ENCODE measurements at places on chromosomes 5 and 9.
A peak's percentile ranks its signal among the peaks of the same experiment; 100 is the strongest.

DNA sequence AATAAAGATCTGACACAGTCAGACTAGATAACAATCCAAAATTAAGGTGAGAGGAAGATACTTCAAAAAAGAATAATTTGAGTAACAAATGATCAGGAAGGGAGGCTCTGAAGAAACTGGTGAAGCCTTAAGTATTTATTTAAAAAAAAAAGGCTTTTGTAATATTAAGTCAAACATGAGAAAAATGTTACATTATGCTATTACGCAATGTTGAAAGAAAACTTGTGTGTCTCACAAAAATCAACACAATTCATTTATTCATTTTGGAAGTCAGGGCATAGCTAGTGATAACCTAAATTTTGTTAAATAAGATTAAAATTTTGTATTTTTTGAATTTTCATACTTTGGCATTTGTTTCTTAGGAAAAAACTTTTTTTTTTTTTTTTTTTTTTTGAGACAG is 28.2 kb downstream of the WDR41 start:
- DNase-seq, result no peak

- DNase-seq, result no peak
Observed at GRCh38 chr5:178489271-178489976, 100.8 kb downstream of the COL23A1 start.

DNA sequence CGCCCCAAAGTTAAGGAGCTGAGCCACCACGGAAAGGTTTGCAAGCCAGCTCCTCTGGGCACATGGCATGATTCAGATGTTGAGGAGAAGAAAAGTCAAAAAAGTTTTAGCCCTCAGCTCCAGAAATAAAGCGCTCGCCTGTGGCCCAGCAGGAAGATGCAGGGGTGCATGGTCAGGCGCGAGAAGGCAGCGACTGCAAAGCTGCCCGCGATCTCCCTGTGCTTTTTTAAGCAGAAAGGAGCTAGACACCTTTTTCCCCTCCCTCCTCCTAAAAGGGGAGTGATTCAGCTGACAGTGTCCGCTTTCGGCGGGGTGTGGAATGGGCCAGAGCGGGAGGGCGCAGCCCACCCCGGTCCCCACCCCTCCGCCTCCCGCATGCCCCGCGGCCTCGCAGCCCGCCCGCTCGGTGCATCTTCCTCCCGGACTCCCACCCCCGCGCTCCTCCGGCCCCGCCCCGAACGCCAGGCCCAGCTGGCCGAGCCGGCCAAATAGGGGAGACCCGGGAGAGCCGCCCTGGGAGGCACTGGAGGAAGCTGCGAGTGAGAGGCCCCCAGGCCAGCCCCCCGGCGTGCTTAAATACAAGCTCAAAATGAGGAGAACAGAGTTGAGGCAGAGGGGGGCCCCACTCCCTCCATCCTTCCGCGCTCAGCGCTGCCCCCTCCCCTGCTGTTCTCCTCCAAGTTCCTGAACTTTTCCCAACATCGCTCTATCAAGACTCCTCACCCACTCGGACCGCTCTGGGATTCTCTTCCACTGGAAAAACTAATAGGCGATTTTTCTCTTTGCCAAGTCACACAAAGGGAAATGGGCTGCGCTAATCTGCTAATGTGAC is at the start of gene ADAMTS12:
Gene ADAMTS12 (minus strand): TSS at position 203 of the 832 bp plus-strand sequence. CDS start 134 bp downstream, at position 69.
- DNase-seq, result no peak

- DNase-seq, result no peak
Observed at GRCh38 chr5:35285435-35285834, 55.1 kb upstream of the PRLR start.

DNA sequence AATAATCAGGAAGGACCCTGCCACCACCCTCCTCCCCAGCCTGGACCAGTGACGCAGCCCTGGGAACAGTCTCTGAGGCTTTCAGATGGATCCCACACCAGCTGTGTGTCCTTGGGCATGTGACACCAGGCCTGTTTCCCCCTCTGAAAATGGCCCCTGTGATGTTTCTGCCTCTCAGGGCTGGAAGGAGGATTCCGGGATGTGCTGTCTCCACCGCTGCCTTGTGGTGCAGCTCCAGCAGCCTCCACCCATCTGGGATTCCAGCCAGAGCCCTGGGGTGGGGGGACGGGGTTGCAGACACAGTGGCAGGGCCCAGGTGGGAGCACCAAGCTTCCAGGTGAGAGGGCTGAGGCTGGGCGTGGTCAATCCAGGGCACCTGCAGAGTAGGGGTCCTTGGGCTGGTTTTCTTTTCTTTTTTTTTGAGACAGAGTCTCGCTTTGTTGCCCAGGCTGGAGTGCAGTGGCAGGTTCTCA is 179.7 kb upstream of the IER5L start:
- no peak for DNase-seq

DNA sequence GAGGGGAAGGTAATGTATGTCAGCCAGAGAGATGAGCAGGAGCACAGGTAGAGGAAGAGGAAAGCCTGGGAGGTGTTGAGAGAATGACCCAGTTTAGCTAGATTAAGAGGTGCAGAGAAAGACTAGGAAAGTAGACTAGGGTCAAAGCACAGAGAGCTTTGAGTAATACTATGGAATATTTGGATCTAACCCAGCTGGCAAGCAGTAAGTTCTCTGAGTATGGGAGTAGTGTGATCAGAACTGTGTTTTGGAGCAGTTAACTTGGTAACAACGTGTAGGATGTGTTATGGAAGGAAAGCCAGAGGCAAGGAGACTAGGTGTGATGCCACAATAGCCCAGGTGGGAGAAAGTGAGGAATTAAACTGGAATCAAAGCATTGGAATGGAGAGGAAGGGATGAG is 84.9 kb upstream of the PTGER4 start:
- no peak for DNase-seq

DNA sequence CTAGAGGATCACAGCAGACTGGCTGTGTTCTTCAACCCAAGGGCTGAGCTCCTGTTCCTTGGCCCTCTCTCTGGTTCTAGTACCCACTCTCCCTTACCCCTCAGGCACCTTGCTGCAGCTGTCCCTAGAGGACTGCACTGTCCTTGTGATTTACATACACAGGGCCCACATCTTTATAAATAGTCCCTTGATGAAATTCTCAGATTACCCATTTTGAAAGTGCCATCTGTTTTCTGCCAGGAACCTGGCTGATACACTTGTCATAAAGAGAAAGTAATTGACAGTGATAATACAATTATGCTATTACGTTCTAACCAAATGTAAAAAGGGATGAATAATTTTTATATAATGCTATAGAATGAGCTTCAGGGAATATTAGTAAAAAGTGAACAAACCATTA is 16.5 kb upstream of the SPARC start:
- no peak for DNase-seq

DNA sequence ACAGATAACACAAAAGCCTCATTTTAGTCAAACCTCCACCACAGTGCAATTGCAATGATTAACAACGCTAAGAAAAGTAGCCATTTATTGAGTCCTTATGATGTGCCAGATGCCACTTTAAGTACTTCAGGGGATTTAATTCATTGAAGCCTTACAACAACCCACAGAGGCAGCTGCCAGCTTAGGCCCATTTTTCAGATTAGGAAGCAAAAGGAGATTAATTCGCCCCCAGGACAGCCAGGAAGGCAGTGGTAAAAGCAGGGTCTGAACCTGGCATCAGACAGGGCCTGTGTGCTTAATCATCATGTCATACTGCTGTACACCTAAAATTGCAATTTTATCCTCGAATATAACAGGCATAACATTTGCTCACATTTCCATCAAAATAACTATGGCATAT is 23.9 kb downstream of the MED27 start:
- no peak for DNase-seq

- DNase-seq, result no peak
Observed at GRCh38 chr9:121023064-121023463, 27.0 kb downstream of the C5 start.

DNA sequence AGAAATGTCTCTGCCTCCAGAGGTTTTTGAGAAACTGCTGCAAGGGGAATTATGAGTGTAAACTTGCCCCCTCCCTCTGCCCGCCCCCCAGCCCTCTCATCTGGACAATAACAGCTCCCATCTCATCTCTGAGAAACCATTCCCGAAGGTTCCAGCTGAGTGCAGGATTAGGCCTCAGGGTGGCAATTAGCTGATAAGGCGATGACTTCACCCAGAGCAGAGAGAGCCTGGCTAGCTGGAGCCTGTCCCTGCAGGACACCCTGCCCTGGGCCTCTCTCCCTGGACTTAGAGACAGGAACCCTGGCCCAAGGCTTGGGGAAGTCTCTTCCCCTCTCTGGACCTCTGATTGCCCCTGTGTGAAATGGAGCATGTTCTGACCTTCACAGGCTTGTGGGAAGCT is 45.7 kb upstream of the HAND1 start:
- DNase-seq, result no peak

- DNase-seq, result no peak
Observed at GRCh38 chr5:44835693-44836092, 26.9 kb downstream of the MRPS30 start.

DNA sequence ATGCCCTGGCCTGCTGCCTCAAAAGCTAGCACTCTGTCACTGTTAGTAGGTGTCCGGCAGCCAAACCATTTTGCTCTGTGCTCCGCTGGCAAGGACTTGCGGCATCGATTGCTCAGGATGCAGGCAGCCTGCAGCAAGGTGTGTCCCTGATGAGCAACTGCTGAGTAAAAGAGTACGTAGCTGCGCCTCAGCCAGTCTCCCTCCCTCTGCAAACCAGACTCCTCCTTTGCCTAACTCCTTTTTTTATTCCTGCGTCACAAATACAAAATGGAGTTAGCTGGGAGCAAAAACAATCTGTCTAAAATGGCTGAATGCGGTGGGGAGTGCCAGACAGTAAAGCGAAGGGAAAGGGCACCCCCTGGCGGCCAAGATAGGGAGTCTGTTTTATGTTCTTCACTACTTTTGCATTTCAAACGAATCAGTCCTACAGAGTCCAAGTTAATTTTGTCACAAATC is 61.1 kb downstream of the DIAPH1 start:
- DNase-seq, result peak; percentile 46

DNA sequence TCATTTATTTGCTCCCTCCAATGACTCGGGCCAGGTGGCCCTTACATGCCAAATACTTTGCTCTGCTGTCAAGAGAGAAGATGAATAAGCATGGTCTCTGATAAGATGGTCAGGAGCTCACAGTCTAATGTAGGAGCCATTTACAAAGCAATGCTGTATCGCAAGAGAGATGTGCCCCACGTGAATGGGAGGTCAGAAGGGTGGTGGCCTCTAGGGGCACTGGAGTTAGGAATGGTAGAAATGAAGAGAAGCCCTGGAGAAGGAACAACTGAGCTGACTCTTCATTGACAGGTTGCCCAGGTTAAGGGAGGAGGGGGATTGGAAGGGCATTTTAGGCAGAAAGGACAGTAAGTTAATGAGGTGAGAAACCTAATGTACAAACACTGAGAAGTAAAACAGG is 286.5 kb downstream of the KCTD16 start:
- no peak for DNase-seq

- no peak for DNase-seq
Observed at GRCh38 chr9:89808076-89808755, 203.4 kb downstream of the GADD45G start.

GRCh38 chr5:137490591-137490990 is 8.5 kb downstream of the SPOCK1 start:
- no peak for DNase-seq

DNA sequence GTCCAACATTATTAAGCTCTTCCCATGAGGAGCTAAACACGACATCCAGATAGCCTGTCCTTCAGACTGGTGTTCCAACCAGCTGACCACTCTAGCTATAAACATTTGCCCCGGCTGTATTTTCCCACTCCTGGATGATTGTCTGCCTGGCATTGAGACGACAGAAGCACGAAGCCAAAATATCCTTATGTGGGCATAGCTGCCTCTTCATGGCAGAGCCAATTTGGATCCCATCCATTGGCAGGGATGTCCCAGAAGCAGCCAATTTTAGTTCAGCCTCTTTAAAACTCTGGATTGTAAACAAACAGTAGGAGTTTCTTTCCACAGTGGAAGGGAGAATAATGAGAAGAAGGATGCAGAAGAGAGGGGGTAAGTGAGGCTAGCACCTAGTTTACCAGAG is 507.6 kb downstream of the CETN3 start:
- DNase-seq, result no peak

DNA sequence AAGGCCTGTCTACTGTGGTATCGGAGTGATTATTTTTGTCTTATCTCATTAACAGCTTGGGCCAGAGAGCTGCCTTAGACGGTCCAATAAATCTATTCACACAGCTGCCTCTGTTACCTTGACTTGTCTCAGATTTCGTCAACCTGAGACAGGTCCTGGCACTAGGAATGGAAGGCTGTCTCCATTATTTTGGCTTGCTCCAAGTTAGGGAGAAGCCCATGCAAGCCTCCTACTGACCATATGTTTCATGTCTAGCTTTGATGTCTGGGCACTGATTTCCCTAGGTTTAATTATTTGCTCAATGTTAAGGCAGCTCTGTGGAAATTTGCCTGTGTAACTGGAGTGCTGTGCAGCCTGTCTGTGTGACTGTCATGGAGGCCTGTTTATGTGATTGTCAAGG is 12.4 kb upstream of the RALGPS1 start:
- DNase-seq, result no peak

GRCh38 chr5:61866930-61867329 is 439.1 kb upstream of the KIF2A start:
- DNase-seq, result no peak

- DNase-seq, result no peak
Observed at GRCh38 chr5:27234916-27235315, 196.5 kb upstream of the CDH9 start.

DNA sequence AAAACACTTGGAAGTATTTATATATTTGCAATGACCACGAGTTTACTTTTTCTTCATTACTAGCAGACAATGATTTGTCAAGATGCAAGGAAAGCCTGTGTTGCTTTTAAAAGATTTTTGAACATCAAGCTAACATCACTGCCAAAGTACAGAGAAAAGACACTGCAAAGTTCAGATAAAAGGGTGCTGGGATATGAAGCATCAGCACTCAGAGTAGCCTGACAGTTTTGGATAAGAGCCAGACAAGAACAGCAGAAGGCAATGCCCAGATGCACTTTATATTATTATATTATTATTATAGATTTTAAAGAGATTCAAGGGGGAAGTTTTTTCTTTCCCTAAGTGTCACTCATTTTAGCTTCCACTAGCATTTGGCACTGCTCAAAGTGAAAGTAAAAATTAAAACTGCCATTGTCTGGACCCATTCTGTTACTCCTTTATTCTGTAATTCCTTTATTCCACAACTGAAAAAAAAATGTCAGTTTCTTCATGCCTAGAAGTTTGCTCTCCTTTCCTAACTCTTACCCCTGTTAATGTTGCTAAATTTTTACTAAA is 240.6 kb downstream of the EFNA5 start:
- DNase-seq, result no peak

GRCh38 chr5:78574731-78575161 is 73.8 kb downstream of the LHFPL2 start:
- DNase-seq, result no peak

DNA sequence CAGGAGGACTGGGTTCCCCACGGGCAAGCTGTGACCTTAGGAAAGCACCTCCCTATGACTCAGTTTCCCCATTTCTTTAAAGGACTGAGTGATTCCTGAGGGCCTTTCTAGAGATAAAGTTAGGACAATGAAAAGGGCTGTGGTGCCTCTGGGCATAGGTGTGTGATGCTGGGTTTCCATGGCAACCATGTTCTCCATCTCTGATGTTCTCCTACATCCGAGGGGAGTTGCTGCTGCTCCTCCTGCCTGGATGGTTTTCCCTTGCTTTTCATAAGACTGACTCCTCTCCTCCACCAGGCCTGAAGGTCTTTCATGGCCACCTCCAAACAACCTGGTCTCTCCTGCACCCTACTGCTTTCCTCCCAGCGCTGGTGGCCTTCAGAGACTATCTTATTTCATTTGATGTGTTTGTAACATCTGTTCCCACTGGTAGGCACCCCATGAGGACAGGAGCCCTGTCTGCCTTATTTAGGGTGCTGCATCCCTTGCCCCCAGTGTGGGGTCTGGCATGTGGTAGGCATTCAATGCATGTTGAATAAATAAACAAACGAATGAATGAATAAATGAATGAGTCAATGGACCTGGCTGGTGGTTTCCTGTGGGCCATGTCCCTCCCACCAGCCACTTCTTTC is 112.2 kb upstream of the HAND1 start:
- no peak for DNase-seq
